ENCODE measurements at places on chromosomes 3 and 15.

- no peak for DNase-seq
These were observed 11.7 kb downstream of the SHOX2 start for GRCh38 chr3:158094235-158095110.

- DNase-seq: no peak
These were observed 637.1 kb downstream of the MAGI1 start for GRCh38 chr3:65401359-65402305.

GRCh38 chr15:33126559-33127290 lies 67.8 kb downstream of the FMN1 start:
- peak; percentile 94 for DNase-seq

- no peak for DNase-seq
These were observed 192.0 kb downstream of the ATP10A start for GRCh38 chr15:25671132-25671531.

DNA sequence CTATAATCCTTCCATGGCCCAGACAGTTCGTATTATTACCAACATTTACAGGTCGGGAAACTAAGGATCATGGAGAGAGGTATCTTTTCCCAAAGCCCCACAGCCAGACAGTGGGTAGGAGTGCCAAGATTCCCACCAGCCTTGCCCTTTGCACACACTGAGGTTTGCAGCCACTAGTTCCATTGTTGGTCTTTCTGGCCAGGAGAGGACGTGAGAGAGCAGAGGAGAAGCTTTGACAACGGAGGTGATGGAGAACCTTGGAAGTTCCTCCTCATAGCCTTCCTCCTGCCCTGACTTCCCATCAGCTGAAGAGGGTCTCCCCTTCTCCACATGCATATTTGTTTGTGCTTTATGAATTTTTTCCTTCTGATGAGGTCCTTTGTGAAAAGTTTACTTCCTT lies 50.5 kb upstream of the PLCL2 start:
- DNase-seq: no peak

Measured in AG09309 (cell line).